ENCODE measurements at places on chromosomes 12 and 14.

GRCh38 chr14:71855399-71856036 is 76.7 kb upstream of the RGS6 start:
- DNase-seq, result peak; percentile 46

DNA sequence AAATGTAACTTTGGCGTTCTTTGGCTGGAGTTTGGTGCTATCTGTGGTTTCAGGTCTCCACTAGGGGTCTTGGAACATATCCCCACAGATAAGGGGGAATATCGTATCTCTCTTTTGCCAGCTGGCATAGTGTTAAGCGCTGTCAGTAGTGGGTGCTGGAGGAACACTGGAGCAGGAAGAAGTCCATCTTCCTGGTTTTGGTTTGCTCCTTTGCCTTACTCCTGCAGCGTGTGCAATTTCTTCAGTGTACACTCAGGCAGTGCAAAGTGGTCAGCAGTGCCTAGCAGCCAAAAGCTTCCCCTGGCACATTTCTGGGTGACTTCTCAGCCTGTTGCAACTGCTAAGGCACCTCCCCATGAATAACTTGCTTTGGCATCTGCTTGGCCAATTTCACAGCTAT is 11.7 kb upstream of the RIPK3 start:
- DNase-seq, result no peak

DNA sequence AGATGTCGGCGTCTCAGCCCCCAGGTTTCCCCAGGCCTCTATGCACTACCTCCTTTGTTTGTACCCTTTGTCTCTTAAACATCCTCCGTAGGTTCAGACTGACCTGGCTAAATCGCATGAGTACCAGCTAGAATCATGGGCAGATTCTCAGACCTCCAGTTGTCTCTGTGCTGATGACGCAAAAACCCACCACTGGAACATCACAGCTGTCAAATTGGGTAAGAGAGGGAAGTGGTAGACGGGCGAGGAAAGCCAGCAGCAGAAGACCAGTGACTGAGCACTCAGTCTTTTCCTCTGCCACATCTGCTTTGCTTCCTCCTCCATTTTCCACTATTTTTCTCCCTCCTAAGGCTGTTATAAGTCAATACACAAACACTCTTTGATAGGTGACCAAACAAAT is 29.7 kb downstream of the A2ML1 start:
- DNase-seq, result no peak

DNA sequence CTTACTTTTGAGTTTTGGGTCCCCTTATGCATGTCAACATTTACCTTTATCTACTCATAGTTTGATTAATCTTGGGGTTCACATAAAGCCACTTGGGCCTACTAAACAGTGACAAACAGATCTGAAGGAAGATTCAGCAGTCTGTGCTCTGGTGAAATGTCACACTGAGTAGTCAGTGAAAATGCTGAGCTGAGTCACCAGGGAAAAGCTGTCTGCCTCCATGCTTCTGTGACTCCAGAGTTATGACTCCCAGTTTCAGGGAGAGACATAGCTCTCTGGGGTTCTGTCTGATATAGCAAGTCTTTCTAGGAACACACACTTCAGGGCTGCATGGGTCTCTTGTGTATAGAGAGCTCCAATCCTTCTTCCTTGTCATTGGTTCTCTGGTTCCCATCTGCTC is 406.3 kb upstream of the FAR2 start:
- DNase-seq, result no peak

DNA sequence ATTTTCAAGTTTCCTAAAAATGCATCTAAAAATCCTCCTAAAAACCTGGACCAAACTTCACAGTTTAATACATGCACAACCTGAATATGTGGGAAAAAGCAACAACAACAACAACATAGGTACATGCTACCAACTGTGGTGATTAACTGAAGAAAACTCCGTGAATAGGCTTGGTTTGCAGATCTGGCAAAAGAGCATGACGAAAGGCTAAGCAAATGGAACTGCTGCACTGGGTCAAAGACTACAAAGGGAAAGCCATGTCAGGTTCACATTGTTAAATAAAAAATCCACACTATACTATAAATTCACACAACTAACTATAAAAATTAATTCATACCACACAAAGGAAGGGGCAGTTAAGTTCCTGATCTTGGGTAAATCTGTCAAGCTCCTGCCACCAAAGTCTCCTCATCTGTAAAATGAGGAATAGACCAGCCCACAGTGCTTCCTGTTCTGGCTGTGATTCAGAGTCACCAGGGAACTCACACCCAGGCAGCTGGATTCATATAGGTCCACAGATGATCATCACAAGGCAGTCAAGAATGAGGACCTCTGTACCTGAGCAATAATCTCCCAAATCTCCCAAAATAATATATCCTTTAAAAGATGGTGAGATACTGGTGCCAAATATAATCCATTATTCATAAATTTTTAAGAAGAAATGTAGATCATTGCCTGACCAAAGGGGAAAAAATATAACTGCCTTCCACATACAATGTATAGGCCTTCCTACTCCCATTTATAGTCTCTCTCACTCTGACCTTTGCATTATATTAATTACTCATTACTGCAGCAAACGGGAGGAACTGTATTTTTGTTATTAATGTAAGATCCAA is 7.0 kb downstream of the CORO1C start:
- peak; percentile 76 for DNase-seq

- DNase-seq, result no peak
Measured at GRCh38 chr12:105359856-105360255, 29.4 kb downstream of the C12orf75 start.

- DNase-seq, result no peak
Measured at GRCh38 chr14:23354990-23355389, 2.3 kb upstream of the SLC22A17 start.

DNA sequence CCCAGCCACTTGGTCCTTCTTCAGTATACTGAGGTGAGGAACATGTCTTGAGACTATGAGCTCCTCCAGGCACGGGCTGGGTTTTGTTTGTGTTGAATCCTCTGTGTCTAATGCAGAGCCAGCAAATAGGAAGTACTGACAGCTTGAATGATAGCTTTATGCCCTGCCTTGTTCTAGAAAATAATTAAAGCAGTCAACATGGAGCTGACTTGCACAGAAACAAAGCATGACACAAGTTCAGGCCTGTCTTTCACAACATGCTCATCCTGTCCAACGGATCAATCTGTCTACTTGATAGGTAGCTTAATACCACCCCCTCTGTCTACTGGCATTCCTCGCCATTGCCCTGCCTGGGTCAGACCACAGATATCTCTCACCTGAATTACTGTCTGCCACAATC is 140.9 kb downstream of the ESRRB start:
- DNase-seq, result peak; percentile 92

GRCh38 chr12:89742337-89743022 is 33.8 kb upstream of the ATP2B1 start:
- no peak for DNase-seq

DNA sequence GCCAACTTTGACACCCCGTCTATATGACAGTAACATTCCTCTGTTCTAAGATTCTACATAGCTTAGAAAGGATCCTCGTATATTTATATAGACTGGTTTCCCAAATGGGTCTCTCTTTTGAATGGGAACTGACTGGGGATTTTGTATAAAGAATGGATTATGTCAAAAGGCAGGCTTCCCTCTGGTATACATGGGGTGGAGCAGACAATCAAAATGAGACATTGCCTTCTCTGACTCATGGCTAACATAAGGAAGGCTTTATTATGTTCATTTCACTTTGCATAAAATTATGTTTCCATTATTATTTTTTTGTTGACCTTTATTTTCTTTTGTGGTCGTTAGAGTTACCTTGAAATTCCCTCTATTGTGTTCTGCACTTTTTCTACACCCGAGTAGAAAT is 211.1 kb downstream of the ALG10B start:
- DNase-seq, result no peak

DNA sequence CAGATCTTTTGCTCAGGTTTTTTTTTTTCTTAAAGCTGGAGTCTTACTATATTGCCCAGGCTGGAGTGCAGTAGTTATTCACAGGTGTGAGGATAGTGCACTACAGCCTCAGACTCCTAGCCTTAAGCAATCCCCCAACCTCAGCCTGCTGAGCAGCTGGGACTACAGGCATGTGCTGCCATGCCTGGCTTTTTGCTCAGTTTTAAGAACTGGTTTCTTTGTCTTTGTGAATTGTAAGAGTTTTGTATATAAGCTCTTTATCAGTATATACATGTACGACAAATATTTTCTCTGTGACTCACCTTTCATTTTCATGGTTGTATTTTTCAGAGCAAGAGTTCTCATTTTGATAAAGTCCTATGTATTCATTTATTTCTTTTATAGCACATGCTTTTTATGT is 33.3 kb upstream of the C2CD5 start:
- DNase-seq, result peak; percentile 91

DNA sequence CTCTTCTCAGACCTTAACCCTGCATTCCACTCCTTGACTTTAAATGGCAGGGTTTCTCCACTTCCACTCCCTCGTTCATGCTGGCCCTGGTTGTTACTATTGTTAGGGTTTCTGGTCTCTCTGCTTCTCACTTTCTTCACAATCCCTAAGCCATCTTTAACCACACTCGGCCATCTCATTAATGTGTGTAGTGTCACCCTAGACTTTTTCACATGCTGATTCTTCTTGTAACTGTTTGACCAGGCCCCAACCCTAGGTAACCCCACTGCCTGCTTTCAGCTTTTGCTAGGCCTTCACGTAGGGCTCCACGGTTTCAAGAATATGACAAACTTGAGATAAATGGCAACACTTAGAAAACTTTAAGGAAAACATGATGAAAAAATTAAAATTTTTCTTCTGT is 195.1 kb downstream of the IPO8 start:
- no peak for DNase-seq

DNA sequence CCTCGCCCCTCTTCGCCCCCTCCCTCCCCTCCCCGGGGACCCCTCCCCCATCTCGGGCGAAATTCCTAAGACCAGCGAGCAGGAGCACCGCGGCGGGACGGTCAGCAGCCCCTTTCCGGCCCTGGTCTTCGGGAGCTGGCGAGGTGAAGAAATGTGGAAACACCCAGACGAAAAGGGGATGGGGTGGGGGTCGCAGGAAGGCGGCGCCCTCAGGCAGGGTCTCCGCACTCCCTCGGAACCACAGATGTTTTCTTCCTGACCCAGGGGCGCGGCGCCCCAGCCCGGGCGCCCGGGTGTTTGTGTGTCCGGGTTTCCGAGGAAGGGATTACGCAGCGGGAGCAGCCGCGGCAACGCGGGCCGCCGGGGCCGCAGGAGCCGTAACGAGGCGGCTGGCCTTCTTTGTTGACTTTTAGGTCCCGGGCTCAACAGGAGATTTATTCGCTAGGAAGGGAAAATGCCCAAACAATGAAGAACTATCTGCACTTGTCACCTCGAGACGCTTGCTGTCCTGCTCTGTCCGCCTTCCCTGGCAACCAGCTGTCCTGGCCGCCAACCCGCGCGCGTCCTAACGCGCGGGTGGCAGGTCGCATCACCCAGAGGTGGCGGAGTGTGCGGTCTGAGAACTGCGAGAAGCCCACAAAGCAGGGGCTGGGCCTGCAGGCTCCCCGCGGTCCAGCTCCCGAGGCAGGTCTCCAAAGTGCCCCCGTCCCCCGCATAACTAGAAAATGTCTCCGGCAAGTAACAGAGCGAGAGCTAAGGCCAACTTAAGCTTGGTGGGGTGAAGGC is 7.0 kb downstream of the FOXA1 start:
- DNase-seq, result no peak

DNA sequence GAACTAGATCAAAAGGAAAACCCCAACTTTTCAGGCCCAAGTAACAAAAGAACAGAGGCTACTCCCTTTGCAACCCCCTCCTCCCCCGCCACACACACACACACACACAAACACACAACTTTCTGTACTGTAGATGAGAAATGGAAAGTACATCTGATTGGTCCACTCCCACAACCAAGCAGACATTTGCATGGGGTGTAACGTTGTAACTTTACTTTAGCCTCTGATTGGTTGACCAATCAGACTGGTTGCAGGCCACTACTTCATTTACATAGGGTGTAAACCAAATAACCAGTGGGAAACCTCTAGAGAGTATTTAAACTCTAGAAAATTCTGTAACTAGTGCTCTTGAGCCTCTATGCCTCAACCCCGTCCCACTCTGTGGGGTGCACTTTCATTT is 425.5 kb downstream of the GXYLT1 start:
- no peak for DNase-seq

DNA sequence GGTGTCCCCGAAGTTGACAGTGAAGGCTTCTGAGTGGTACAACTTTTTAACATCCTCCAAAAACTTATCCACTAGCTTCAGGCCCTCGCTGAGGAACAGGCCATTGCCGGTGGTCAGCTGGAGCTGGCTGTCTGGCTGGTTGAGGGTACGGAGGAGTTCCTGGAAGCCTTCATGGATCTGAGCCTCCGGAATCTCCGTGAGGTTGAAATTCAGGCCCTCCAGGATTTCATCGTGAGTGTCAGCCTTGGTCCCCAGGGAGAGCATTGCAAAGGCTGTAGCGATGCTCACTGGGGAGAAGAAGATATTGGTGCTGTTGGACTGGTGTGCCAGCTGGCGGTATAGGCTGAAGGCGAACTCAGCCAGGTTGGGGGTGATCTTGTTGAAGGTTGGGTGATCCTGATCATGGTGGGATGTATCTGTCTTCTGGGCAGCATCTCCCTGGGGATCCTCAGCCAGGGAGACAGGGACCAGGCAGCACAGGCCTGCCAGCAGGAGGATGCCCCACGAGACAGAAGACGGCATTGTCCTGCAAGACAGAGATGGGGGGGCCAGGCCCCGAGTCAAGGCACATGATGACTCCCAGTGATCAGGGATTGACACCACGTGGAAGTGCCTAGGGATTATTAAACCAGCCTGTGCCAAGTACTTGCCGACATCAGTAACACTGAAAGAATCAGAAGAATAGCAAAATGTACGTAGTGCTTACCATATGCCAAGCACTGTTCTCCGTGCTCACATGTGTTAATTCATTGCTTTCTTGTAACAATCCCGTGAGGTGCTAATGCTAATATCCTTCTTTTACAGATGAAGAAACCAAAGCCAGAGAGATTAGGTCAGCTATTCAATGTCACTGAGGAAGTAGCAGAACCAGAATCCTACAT is 5.4 kb downstream of the SERPINA1 start:
- DNase-seq, result no peak

DNA sequence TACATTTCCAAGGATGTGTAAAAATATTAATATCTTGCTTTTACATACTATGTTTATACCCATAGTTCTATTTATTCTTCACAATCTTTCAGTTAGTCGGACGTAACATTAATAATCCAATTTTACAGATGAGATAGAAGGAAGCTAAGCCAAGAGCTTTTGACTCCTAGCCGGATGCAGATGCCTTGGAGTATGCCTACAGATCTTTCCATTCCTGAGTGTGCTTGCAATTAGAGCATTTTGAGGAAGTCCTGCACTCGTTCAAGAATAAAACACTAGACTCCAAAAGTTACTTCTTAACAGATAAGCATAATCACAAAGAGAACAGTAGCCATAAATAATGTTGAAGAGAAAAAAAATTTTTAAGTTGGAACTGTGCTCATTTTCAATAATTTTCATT is 337.6 kb upstream of the CLEC14A start:
- DNase-seq, result no peak

- peak; percentile 11 for DNase-seq
Measured at GRCh38 chr12:131699434-131699833, 11.5 kb upstream of the SFSWAP start.

All from foreskin keratinocyte (primary cell).